ENCODE measurements at places on chromosomes 16 and 17.

DNA sequence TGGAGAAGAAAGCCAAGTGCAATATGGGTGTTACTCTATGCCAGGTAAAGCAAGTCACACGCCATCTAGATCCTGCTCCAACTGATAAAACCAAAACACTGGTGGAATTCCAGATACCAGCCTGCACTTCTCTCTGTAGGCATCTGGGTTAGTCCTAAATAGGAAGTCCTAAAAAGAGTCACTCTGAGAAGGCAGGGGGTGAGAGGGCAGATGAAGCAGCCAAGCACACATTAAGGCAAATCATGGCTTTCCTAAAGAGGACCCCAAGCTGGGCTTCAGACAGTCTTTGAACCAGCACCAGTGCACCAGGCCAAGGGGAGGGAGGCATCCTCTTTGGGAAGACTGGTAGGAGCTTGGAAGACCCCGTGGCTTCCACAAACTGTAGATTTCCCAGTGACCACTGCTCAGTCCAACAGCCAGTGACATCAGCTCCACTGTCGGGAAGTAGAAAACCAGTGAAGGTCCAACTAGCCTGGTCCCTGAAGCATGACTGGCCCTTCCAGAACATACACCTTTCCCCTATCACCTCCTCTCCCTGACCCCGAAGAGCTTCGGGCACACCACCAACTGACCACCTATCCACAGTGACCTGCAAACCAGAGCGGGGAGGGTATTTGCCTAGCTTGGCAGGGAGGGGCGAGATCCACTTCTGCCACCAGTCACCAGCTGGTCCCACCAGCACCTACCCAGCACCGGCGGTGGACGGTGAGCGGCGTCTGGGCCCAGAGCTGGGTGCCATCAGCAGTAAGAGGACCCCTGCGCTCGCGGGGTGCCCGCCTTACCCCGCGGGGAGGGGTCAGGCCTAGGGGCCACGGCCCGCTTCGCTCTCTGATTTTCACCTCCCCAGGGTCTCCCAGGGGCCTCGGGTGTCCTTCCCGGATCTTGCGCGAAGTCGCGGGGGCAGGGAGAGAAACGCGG, 1.0 kb downstream of the LITAF start:
- no peak for DNase-seq

GRCh38 chr17:17144916-17145665, 61.0 kb downstream of the PLD6 start:
- no peak for DNase-seq

DNA sequence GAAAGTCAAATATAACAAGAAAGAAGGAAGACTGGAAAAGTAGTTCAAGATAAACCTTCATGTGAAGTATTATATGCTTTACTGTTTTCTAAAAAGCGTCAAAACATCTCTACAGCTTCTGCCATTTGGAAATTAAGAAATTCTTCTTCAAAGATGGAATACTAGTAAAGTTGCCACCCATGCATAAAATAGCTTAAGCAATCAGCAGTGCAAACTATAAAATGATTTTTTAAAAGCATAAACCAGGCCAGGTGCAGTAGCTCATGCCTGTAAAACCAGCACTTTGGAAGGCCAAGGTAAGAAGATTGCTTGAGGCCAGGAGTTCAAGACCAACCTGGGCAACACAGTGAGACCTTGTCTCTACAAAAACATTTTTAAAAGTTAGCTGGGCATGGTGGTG, 68.2 kb downstream of the USP32 start:
- no peak for DNase-seq

- DNase-seq: no peak
Observed at GRCh38 chr17:59427425-59427921, 96.0 kb downstream of the YPEL2 start.

DNA sequence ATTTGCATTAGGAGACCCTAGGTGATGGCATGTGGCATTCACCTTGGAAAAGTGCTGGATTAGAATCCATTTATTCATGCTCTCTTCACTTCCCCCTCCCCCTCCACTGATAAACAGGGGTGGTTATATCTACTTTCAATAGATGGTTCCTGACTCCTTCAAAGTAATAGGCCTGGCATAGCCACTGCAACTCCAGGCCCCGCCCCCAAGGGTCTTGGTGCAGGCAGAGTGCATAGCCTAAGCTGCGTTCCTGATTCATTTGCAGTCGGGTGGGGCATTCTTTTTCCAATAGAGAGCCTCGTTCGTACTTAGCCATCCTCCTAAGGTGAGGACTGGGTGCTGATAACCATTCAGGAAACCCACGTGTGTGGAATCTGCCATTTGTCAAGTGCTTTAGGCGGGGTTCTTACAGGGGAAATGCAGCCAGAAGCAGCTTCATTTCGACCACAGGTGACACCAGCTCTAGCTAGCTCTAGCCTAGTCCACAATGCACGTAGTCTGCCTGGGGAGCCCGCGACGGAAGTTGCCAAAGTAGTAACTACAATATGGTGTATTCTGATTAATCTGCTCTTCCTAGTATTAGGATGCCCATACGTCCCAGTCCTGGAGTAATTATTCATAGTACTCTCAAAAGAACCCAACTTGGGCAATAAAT, 11.1 kb downstream of the UBE2O start:
- DNase-seq: no peak

DNA sequence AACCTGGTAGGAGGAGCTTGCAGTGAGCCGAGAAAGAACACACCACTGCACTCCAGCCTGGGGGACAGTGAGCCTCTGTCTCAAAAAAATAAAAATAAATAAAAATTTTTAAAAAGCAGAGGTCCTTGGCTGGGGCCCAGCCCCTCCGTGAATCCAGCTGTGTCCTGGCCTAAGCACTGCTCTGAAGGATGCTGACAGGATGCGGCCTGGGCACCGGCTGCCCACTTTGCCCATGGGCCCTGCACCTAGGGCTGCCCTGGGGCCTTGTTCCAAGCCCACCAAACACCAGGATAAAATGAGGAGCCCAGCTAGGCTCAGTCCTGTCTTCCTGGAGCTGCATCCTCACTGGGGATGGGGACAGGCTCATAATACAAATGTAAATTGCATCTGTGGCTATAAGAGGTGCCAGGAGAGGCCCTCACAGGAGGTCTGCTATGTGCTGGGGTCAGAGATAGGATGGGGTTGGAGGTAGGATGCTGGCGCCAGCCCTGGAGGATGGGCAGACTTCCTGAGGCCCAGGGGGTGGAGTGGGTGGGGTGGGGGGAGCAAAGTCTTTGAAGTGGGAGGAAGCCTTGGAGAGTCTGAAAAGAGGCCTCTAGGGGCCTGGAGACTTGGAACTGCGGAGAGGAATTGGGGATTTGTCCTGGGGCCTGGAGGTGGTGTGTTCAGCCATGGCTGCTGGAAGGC, 6.2 kb downstream of the C16orf89 start:
- DNase-seq: no peak

- DNase-seq: no peak
Observed at GRCh38 chr16:920717-921116, 50.1 kb downstream of the LMF1 start.

DNA sequence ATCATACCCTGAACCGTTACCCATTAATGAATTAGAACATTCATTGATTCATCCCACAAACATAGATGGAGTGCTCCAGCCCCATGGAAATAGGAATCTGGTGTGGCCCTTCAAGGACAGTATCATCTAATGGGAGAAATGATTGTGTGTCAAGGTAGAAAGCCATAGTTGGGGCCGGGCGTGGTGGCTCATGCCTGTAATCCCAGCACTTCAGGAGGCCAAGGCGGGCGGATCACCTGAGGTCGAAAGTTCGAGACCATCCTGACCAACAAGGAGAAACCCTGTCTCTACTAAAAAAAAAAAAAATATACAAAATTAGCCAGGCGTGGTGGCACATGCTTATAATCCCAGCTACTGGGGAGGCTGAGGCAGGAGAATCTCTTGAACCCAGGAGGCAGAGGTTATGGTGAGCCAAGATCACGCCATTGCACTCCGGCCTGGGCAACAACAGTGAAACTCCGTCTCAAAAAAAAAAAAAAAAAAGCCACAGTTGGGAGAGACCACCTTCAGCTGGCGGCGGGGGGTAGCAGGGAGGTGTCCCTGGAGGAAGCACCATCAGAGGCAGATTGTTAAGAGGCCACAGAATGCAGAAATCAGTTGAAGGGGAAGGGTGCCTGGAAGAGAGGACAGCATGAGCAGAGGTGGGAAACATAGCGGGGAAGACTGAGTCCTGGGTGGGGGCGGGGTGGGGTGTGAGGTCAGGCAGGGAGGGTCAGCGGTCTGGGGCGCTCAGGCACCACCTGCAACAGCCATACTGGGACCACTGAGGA, 60.0 kb downstream of the USP22 start:
- no peak for DNase-seq

DNA sequence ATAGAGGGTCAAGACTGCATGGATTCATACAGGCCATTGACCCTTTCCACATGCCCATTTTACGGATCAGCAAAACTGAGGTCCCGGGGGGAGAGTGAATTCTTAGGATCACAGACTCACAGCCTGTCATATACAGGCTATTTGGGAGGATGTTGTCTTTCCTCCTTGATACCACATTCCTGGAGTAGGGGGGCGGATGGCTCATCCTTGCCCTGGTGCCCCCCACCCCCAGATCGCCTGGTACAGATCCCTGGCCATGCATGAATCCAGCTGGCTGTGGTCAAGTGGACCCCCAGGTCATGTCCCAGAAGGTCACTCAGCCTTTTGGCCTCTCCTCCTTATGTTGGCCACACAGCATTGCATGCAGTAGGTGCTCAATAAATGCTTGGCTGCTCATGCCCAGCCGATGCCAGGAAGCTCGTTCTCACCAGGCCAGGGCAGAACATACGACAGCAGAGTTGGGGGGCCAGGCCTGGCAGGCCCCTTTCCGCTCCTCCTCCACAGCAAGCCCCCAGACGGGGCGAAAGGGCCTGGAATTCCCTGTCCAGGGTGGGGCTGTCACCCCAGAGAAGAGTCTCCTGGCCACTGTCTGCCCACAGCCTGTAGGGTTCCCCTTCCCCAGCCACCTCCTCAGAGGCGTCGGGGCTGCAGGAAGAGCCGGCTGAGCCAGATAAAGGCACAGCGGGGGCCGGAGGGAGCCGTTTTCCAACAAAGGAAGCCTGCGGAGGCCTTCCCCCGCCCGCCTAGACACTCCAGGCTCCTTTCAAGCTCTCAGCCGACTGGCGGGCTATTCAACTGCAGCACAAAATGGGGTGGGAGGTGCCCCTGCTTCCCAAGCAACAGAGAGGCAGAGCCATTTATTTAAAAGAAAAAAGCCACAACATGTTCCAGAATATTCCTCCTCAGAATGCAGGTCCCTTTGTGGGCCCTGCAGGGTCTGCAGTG, 215.7 kb upstream of the CIBAR2 start:
- DNase-seq: no peak

- DNase-seq: no peak
Observed at GRCh38 chr16:88754109-88754911, 30.7 kb downstream of the PIEZO1 start.

- DNase-seq: no peak
Observed at GRCh38 chr16:57999366-57999970, 1.0 kb downstream of the ZNF319 start.

DNA sequence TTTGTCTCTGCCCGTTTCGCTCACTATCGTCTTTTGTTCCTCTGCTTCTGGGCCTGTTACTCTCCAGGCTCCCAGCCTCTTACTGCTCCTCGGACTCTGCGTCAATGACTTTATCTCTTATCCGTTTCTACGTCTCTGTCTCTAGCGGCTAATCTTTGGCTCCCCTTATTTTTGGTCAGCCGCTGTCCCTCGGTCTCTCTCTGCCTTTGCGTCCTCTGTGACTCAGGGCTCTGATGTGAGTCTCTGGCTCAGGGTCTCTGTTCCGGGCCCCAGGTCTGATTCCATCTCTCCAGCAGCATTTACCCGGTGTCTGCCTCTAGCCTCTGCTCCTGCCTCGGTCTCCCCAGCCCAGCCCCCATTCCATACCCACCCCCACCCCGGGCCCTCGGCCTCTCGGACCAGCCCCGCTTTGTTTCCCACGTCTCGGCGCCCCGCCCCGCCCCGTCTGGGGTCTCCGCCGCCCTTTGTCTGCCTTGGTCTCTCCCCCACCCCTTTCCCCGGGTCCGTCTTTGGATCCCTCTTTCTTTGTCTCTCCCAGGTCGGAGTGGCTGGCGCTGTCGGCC, 547 bp upstream of the ZNF48 start:
- DNase-seq: no peak

DNA sequence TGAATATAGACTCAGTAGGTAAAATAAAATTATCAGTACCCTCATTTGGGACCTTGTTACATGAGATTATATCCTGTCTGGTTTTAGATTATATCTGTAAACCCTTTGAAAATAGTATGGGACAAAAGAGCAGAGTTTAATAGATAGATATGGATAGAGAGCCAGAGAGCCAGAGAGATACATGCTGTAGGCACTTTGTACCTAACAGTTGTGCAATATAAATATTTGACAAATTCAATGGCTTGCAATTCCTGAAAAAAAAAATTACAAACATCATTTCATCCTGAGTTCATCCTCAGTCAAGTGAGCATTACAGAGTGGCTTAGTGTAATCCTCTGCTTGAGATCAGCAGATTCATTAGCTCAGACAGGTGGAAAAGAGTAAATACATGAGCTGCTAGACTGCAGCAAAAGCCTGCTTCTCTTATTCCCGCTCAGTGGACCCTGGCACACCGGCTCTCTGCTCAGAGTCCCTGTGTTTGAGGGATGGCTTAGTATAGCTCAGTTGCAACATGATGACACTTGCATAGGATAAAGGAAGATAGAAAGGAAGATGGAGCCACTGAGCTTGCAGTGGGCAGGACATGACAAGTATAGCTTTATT, 931.6 kb upstream of the GOT2 start:
- no peak for DNase-seq

GRCh38 chr16:72983241-72983640, 64.7 kb downstream of the ZFHX3 start:
- no peak for DNase-seq

DNA sequence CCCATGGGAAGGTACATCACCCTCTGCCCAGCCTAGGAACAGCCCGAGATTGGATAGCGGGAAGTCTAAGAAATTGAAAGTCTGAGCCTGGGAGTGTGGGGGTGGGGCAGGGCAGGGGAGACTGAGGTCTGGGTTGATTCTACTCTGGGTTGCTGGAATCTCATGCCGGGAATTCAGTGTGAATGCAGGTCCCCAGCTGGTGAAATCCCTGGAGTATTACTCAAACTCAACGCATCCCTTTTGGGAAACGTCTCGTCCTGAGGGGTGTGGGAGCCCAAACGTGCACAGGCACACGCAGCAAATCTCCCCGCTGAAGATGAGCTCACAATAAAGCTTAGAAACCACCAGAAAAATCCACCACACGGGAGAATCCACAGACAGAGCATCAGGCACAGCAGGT, 55.4 kb downstream of the SOCS1 start:
- no peak for DNase-seq

DNA sequence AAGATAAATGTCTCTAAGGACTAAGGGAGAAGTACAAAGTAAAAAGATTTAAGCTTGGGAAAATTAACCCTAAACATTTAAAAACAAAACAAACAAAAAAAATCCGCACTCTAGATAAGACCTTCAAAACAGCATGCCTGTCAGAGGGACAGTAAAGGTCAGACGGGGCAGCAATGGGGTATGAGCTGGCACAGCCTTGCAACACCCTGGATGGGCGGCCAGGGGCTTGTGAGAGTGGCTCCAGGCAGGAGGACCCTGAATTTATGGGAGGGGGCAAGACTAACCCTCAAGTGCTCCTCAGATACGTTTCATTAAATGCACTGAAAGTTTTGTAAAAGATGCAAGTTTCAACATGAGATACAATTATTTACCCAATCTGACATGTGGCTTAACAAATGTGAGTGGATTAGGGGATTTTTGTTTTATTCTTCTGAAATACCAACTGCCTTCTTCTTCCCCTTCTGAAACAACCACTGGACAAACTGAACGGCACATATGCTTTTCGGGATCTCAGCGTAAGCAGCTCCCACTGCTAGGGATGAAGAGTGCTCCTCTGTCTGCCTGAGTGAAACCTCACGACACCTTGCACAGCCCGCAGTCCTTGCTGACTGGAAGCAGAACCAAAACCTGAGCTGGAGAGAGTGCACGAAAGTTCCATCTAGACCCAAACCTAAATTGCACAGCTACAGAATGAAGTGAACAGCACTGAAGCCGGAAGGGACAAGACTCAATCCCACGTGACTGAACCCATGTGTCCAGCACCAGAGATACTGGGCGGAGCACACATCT, 128.4 kb downstream of the ANKRD11 start:
- no peak for DNase-seq
